ENCODE measurements at places on chromosomes 11 and 22.

GRCh38 chr11:92266806-92267205 is 42.2 kb downstream of the FAT3 start:
- no peak for DNase-seq

DNA sequence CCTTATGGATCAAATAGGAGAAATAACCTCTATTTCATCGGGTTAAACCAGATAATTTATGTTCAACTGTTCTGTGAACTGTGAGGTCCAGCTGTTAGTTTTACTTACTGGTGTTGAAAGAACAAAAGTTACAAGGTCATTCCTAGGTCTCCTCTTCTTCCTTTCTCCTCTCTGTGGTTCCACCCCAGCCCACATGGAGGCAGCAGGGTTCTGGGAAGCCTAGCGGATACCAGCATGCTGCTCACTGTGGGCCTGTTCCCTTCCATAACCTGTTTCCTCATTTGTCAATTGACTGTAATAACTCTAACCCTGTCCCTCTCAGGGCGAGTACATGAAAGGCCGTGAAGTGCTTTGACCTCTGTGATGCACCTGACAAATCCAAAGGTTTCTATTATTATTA is 27.8 kb downstream of the RELT start:
- no peak for DNase-seq

DNA sequence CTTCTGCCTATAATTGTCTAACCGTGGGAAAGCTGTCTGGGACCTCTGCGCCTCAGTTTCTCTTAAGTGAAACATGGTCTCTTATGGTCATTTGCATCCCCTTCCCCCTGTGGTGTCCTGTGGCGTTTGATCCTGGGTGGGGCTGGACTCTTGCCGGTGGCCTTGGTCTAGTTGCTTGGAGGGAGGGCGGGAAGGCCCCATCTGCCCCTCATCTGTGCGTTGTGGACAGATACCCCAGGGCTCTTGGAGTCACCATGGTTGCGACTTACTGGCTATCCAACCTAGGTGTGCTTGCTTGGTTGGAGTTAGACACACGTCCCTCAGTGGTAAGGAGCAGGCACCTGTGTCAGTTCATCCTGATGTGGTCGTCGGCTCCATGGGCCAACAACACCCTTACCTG is 15.2 kb downstream of the SHANK3 start:
- DNase-seq: no peak

GRCh38 chr11:59866836-59867235 is 549 bp upstream of the TCN1 start:
- DNase-seq: no peak

DNA sequence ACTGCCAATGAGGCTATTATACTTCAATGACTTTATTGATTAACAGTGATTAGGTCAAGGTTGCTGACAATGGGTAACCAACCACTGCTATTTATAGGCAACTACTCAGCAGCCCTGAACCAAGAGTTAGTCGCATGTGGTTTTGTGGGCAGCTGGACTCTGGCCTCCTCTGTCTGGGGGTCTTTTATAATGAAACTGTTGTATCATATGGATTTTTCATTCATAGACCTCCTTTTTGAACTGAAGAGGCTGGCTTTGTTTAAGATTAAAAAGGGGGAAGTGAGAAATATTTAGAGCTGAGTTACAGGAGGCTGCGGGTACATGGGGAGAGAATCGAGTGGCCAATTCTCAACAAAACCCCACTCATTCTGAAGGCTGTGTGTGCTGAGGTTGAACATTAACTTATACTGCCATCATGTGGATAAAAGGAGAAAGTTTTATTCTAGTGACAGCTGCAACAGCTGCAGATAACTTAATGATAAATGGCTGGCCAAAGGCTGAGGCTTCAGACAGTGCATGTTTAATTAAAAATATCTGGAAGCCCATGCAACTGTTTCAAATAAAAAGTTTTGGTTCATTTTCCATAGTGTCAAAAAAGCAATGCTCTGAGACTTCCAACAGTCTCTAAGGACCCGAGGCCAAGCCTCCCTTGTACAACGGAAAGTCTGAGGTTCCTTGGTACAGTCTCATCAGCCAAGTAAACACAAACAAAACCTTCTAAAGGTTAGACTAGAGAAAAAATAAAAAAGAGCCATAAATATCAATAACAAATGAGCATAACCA is 682.6 kb downstream of the KCNA4 start:
- no peak for DNase-seq

DNA sequence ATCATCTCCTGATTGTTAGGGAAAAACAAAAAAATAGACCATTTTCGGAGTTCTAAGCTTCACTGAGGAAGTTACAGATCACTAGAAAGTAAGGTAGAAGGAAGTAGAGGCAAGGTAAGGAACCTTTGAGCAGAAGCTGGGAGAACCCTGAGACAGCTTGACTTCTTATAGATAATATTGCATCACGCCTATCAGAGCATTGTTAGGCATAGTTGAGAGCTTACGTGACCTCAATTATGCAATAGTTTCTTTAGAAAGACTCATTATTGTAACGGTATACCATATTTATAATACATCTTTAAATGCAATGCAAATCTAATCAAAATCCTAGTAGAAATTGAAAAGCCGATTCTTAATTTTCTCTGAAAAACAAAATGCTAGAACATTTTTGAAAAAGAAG is 4.9 kb downstream of the TBRG1 start:
- DNase-seq: no peak

DNA sequence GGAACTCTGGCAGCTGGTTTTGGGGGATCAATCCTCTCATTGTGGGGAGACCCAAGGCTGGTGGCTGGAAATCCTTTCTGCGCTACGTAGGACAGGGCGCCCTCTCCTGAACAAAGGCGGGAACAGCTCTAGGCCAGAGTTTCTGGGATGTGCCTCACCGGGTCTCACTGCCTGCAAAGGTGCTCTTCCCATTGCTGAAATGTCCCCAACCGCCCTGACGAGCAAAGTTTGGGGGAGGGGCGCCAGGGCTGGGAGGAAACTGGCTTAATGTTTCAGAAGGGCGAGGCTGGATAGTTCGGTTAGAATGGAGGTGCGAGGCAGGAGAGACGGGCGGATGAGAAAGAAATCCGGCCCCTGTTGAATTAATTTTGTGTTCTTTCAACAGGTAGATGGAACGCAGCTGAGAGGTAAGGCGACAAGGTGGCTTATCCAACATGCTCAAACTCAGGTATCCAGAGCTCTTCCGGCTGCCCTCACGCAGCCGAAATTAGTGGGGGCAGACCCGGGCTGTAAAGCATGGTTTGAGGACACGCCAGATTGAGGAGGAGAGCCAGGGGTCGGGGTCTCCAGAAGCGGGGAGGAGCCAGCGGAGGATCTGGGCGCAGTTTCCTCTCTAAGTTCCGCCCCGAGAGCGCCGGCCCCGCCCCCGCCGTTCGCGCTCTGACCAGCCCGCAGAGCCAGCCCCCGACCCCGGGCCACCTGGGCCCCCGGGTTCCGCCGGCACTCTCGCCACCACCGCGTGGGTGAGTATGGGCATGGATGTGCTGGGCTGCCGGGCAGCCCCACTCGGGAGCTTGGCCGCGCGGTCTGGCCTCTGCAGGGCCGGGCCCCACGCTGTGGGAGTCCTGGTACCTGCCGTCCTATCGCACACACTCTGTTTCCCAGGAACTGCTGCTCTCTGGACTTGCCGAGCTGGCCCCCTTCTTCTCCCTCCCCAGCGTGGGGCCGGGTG is at the start of gene PGAP2:
Gene PGAP2, plus strand, starts transcription at position 652 of the 952 bp plus-strand sequence. CDS start 2,700 bp downstream, outside the sequence.
- peak; percentile 41 for DNase-seq

DNA sequence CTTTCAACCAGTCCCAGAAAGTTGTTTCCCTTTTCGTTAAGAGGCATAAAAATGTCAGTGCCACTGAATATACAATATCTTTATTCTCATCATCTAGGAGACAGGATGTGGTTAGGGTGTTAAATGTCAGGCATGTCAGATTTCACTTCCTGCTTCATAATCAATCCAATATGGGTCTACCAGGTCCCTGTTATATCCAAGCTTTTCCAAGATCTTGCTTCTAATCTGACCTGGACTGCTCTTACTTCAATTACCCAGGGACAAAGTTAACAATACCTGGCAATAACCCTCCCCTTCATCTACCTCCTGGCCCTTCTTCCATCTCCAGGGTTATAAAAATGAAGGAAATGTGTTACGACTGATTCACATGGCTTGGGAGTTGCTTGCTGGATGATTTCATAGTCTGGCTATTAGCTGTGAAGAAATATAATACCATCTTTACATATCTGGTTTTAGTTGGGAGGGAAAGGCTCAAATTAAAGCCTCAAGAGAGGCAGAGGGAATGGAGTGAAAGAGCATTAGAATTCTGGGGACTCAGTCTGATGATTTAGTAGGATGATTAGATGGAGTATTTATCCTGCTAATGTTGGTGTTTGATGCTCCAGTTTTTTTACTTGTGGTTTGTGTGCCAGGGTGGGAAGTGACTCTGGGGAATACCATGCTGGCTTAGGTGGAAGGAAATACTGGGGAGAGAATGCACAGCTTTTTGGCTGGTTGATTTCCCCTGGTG is 534.3 kb downstream of the ETS1 start:
- DNase-seq: no peak

DNA sequence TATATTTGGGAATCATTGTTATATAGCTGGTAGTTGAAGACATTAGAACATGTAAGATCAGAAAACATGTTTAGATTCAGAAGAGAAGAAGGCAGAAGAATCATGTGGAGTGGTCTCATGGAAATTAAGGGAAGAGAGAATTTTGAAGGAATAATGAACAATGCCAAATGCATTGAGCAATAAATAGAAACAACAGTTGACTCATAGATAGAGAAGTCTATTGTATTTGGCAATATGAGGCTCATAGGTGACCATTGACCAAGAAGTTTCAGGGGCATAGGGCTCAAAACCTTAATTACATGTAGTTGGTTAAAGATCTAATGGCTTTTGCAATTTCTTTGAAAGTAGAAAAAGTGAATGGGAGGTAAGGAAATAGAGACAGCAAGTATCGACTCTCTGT is 123.9 kb downstream of the PAX6 start:
- DNase-seq: no peak

DNA sequence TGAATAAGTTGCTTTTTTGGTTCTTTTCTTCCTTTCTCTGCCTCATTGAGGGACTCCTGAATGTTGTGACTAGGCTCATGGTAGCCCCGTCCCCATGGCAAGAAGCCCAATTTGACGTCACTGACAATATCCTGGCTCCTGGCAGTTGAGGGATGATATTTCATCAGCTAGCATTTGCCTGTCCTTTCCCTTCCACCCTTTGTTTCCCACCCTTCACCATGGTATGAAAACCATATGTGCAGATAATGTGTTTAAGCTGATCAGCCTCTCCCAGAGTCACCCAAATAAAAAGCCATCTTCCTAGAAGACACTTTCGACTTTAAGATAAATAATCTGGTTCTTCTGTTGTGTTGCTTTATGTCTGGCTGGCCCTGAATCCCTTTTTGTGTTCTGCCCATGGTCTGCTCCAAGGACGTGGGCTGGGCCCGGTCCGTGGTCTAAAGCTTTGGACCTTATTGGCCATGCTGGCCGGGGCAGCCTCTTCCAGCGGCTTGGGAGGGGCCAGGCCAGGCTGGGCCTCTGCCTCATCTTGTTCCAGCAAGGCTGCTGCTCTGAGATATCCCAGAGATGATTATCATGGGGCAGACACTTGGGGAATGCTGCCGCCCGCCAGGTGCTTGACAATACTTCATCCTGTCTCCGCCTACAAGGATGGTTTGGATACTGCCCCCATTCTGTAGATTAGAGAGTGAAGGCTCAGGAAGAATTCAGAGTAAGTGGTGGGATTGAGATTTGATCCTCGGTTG is 5.1 kb downstream of the TSPAN18 start:
- DNase-seq: no peak

DNA sequence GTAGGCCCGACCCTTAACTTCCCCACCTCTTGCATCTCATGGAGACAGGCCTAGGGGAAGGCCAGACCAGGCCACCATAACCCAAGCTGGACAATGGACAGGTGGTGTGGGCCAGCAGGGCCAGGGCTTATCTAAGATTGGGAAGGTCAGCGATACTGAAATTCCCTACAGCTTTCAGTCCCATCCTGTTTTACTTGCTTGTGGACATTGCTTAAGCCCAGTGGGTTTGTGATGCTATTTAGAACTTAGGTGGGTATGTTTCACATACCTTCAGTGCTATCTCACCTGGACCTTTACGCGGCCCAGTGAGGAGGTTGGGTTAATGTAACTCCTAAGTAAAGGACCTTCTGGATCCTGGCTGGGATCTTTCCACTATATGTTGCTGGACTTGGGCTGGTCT is 1.7 kb downstream of the FADS2 start:
- no peak for DNase-seq

- DNase-seq: peak; percentile 20
Observed at GRCh38 chr11:111777094-111778046, 11.2 kb upstream of the PPP2R1B start.

GRCh38 chr11:2173150-2173693 is 1.6 kb upstream of the TH start:
- DNase-seq: no peak

GRCh38 chr11:134126217-134126822 is 57.4 kb downstream of the JAM3 start:
- no peak for DNase-seq

DNA sequence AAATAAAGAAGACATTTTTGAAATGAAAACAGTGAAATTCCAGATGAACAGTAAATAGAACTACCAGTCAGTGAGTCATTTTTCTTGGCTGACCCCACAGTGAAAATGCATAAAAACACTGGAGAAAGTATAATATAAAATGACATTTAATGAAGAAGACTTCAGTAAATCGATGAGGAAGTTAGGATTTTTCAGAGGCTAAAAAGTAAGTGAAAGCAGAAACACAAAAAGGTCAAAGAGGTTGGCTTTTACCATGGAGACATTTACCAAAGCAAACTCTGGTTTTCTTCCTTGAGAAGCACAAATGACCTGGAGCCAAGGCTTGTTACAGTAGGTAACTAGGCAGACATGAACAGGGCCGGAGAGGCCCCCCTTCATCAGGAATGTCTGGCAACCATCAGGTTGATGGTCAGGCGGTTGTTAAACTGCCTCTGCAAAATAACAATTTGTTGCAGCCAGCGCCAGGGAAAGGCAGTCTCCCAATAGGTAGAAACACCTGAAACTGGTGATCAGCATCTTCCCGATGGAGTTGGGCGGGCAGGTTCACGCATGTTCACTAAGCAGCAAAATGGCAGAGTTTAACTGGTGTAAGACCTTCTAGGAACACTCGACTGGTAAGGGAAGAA is 16.7 kb upstream of the TMEM123 start:
- no peak for DNase-seq

GRCh38 chr22:17629173-17629489 is 582 bp upstream of the ATP6V1E1 start:
- DNase-seq: no peak

GRCh38 chr11:30499940-30500339 is 86.2 kb downstream of the MPPED2 start:
- DNase-seq: no peak

Measured in activated T-cell treated with anti-CD3 and anti-CD28 coated beads for 24 hours (primary cell).